T-cell (primary cell): ENCODE measurements at places on chromosomes 2 and 18.

GRCh38 chr2:46471019-46471583 is 8.3 kb upstream of the TMEM247 start:
- no peaks in the 10 kb centered on the region for H3K27me3 ChIP-seq
- no peak for DNase-seq
- no peaks in the 10 kb centered on the region for H3K36me3 ChIP-seq
- H3K27ac ChIP-seq: no peak overlapping the region
- no peak overlapping the region for H3K4me3 ChIP-seq

GRCh38 chr2:109185338-109185737 is 56.3 kb downstream of the SH3RF3 start:
- H3K36me3 ChIP-seq: no peaks in the 10 kb centered on the region
- no peak for DNase-seq
- peaks cover 11% of the 10 kb centered on the region for H3K27me3 ChIP-seq
- no peak overlapping the region for H3K4me3 ChIP-seq

DNA sequence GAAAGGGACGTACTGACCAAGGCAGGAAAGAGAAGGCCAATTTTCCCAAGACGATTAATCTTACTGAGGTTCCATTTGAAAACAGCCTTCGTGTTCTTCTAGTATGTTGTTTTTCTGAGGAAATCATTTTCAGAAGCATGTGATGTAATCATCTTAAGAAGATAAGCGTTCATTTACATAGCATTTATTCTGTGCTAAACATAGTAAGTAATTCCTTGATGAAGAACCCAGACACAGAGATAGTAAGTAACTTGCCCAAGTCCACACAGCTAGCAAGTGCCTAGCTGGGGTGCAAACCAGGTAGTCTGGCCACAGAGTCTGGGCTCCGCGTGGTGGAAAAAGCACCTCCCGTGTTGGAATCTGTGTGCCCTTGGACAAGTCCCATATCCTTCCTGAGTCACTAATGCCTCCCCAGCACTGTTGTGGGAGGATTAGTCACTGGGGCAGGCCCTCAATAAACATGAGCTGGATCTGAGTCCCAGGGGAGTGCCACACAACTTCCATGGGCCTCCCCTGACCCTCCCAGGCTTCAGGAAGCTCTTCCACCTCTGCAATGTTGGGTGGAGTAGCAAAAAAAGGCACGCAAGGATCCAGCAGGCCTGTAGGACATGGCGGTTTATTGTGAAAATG is 26.9 kb upstream of the ASAP2 start:
- H3K27ac ChIP-seq: no peak overlapping the region
- no peaks in the 10 kb centered on the region for H3K36me3 ChIP-seq
- DNase-seq: no peak
- no peaks in the 10 kb centered on the region for H3K4me1 ChIP-seq
- H3K27me3 ChIP-seq: no peaks in the 10 kb centered on the region
- H3K4me3 ChIP-seq: no peak overlapping the region

DNA sequence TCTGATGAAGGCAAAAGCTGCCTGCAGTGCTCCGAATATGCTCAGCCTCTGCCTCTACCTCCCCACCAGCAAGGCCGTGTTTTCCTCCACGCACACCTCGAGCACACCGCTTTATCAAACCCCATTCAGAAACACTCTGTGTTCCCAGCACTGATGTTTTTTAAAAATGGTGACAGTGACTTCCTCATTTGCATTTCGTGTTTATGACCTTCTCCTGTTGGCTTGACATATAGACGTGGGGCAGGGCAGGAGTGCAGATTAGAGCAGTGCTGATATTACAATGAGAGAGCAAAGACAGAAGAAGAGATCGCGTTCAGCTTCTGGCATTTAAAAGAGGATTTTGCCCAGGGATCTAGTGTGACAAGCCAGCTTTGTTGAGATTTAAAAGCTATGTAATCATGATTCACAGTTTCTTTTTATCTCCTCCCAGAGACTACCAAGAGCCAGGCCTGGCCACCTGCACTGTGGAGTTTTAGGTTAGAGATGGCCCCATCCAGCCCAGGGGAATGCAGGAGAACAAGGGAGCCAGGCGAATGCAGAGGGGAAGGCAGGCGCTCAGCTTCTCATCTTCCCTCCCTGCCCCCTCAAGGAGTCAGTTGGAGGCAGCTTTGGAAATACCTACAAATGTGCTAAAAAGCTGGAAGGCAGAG is 61.5 kb upstream of the NEDD4L start:
- H3K4me1 ChIP-seq: no peaks in the 10 kb centered on the region
- H3K27me3 ChIP-seq: peaks cover 6% of the 10 kb centered on the region
- H3K27ac ChIP-seq: no peak overlapping the region
- no peaks in the 10 kb centered on the region for H3K36me3 ChIP-seq
- no peak overlapping the region for H3K4me3 ChIP-seq
- no peak for DNase-seq

DNA sequence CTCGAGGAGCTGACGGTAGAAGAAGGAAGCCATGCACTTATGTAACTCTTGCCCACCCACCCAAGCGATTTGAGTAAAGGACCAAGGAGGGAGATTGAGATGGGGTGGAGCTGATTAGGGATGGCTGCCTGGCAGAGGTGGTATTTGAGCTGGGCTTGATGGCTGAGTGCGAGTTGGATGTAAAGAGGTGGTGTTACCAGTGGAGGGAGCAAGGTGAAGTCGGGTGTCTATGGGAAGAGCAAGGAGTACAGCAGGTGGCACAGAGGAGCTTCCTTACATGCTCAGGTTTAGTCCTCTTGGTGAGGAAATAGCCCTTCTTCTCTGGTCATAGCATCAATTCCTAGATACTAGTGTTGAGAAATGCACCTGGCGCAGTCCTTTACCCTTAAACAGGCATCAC is 294.2 kb upstream of the SKOR2 start:
- H3K4me1 ChIP-seq: no peaks in the 10 kb centered on the region
- no peaks in the 10 kb centered on the region for H3K27me3 ChIP-seq
- H3K4me3 ChIP-seq: no peak overlapping the region
- H3K27ac ChIP-seq: no peak overlapping the region
- no peaks in the 10 kb centered on the region for H3K36me3 ChIP-seq

DNA sequence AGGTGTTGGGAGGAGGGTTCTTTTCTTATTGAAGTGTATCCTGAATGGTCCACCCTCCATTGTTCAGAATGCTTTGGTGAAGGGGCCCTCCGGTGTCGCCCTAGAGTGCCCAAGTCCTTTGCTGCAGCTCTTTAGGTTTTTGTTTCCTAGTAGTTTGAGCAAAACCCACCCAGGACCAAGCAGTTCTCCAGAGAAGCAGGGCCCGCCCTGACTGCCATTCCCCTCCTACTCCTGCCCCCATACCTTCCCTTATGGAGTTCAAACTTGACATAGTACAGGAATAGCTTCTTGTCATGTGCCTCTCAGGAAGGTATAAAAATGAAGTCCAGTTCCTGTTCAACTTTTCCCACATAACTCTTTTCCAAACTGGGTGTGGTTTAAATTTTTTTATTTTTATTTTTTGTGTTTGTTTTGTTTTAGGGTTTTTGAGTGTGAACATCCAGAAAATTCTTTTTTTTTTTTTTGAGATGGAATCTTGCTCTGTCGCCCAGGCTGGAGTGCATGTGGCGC is 5.6 kb downstream of the MERTK start:
- no peak for DNase-seq
- H3K27ac ChIP-seq: no peak overlapping the region
- H3K4me3 ChIP-seq: no peak overlapping the region
- H3K36me3 ChIP-seq: no peaks in the 10 kb centered on the region
- H3K4me1 ChIP-seq: peaks cover 8% of the 10 kb centered on the region

- H3K4me1 ChIP-seq: peaks cover 58% of the 10 kb centered on the region
- peak overlapping the region; percentile 32 for H3K27ac ChIP-seq
- no peak for DNase-seq
Observed at GRCh38 chr2:160394153-160394552, 99.5 kb downstream of the RBMS1 start.

DNA sequence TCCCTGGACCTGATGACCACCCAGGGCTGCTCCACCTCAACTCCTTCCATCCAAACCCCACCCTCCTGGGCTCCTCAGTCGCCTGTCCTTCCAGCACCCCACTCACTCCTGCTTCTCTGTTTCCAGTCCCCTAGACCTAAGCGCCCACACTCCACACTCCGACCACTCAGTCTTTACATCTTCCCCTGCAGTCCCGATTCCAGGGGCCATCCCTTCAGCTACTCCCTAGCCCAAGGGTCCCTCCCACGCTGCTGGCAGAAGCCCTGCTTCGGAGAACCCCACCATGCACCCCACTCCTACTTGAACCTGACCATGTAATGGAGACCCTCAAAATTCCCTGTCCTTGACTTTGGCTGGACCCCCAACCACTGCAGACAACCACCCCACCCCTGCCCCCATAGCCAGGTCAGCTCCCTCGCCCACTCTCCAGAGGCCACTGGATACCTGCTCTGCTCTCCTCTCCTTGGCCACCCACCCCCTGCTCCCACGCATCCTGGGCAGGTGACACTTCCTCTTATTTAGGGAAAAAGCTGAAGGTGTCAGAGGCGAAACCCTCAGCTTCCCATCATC is 28.2 kb downstream of the EMX1 start:
- no peak for DNase-seq
- no peaks in the 10 kb centered on the region for H3K4me1 ChIP-seq
- H3K4me3 ChIP-seq: no peak overlapping the region
- peaks cover 2% of the 10 kb centered on the region for H3K36me3 ChIP-seq
- no peak overlapping the region for H3K27ac ChIP-seq
- H3K27me3 ChIP-seq: no peaks in the 10 kb centered on the region

DNA sequence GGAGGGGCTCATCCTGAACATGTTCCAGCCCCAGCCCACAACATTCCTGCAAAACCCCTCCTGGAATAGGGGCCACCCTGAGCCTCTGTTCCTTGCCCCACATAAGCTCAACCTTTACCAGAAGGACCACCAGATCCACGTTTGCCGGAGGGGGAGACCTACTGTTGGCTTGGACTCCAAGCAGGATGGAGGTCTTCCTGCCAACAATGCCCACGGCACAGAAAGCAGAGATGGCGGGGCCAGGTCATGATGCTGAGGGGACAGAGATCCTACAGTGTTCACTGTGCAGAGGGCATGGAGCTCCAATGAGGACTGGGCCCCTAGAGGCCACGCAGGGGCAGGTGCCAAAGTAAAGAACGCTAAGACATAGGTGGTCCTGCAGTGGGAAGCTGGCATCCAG is 98.5 kb upstream of the RAB6C start:
- H3K4me3 ChIP-seq: no peak overlapping the region
- no peak overlapping the region for H3K27ac ChIP-seq
- H3K36me3 ChIP-seq: no peaks in the 10 kb centered on the region
- DNase-seq: no peak

- H3K27me3 ChIP-seq: no peaks in the 10 kb centered on the region
- no peak overlapping the region for H3K27ac ChIP-seq
- no peak for DNase-seq
- no peaks in the 10 kb centered on the region for H3K36me3 ChIP-seq
- H3K4me3 ChIP-seq: no peak overlapping the region
Observed at GRCh38 chr2:128472789-128473174, 154.1 kb upstream of the HS6ST1 start.

- H3K4me1 ChIP-seq: no peaks in the 10 kb centered on the region
- no peaks in the 10 kb centered on the region for H3K36me3 ChIP-seq
- peaks cover 25% of the 10 kb centered on the region for H3K27me3 ChIP-seq
- H3K4me3 ChIP-seq: no peak overlapping the region
- H3K27ac ChIP-seq: no peak overlapping the region
- no peak for DNase-seq
Observed at GRCh38 chr2:235005603-235006259, 53.9 kb downstream of the SH3BP4 start.

DNA sequence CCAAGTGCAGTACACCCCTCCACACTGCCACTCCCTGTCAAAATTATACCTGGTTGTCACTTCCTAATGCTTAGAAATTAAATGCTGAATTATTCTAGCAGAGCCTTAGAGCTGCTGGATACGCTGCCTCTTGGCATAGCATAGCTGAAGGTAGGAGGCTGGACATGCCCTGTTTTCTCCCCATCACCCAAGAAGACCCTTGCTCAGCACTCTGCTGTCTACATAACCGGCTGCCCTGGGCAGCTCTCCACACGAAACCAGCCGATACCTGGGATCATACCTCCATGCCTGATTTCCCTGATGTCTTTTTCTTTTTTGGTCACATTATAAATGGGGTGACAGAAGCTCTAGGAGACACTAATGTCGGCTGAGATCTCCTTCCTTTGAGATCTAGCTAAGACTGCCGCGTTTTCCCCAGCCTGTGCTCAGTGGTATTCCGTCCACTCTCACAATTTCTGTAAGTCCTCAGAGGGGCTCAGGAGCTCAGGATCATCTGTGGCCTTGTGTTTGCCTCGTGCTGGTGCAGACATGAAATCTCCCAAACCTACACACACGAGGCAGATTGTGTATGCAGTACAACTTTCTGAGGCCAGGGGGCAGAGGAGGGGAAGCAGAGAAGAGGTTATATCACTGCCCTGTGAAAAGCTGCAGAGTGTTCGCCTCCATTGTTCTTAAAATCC is 13.5 kb upstream of the ZAP70 start:
- H3K27ac ChIP-seq: no peak overlapping the region
- peak; percentile 67 for DNase-seq
- H3K4me3 ChIP-seq: no peak overlapping the region

- H3K4me3 ChIP-seq: no peak overlapping the region
- no peak overlapping the region for H3K27ac ChIP-seq
- H3K4me1 ChIP-seq: no peaks in the 10 kb centered on the region
- DNase-seq: no peak
- no peaks in the 10 kb centered on the region for H3K27me3 ChIP-seq
Observed at GRCh38 chr2:121860758-121861227, 105.3 kb downstream of the TSN start.

- H3K27ac ChIP-seq: no peak overlapping the region
- DNase-seq: no peak
- no peak overlapping the region for H3K4me3 ChIP-seq
- no peaks in the 10 kb centered on the region for H3K36me3 ChIP-seq
Observed at GRCh38 chr2:75098856-75099255, 100.5 kb downstream of the TACR1 start.

GRCh38 chr2:239120664-239121063 is 272.8 kb downstream of the TWIST2 start:
- no peak for DNase-seq
- no peak overlapping the region for H3K4me3 ChIP-seq
- H3K4me1 ChIP-seq: peaks cover 39% of the 10 kb centered on the region
- H3K27me3 ChIP-seq: no peaks in the 10 kb centered on the region

DNA sequence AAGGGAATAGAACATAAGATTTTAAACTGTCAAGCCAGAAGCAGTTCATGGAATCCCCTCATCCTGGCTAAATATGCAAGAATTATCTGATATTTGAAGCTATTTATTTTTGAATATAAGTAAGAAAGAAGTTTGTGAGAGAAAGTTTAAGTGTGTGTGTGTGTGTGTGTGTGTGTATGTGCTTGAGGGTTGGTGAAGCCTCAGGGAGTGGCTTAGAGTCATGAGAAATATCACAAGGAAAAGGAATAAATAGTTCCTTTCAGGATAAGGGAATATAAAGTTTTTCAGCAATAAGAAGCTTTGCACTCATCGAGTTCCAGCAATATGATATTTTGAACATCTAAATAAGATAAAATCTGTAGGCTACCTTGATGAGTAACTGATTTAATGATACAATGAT is 359.6 kb downstream of the MEIS1 start:
- no peaks in the 10 kb centered on the region for H3K36me3 ChIP-seq
- no peaks in the 10 kb centered on the region for H3K4me1 ChIP-seq
- H3K4me3 ChIP-seq: no peak overlapping the region
- H3K27ac ChIP-seq: no peak overlapping the region
- DNase-seq: no peak

DNA sequence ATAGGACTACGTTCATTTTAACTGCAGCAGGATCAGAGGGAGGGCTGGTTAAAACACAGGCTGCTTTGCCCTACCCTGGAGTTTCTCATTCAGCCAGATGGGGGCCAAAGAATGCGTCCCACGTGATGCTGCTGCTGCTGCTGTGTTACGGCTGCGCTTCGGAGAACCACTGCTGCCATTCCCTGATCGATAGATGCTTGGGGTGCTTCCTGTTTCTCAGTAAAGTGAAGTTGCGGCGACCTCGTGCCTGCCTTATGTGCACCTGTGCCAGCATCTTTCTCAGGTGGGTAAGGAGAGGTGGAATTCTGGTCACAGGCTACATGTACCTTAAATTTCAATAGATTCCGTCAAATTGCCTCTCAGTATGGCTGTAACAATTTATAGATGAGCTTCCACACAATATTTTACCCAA is 24.7 kb upstream of the TOGARAM2 start:
- peaks cover 9% of the 10 kb centered on the region for H3K27me3 ChIP-seq
- peak; percentile 32 for DNase-seq
